Epithelial cell of alveolus of lung (primary cell): ENCODE measurements at places on chromosomes 5 and 9. TPM values are rescaled to one million over a fixed set of nuclear protein-coding genes. Genes with fewer than 3 reads are reported as not detected.

The FAM240B gene
- total RNA-seq, result not detected in 2 replicates

The SHOC1 gene
- not detected in 2 replicates for total RNA-seq

The TRIM7 gene
- total RNA-seq, result 2.5 and 3.8 TPM in 2 replicates

The TAF1L gene
- total RNA-seq, result under 0.01 TPM in 1 of 2 replicates, not detected in the other

The PPIC gene
- total RNA-seq, result 35.5 and 36.8 TPM in 2 replicates

The EDIL3 gene
- total RNA-seq, result 28.3 and 60.1 TPM in 2 replicates

The PCDHB6 gene
- 0.64 TPM in 1 of 2 replicates, not detected in the other for total RNA-seq

The LOX gene
- total RNA-seq, result 123 and 125 TPM in 2 replicates

The PCDHGA5 gene
- total RNA-seq, result 0.13 and 1.3 TPM in 2 replicates

The UNC13B gene
- total RNA-seq, result 8.0 and 10.7 TPM in 2 replicates

The EPB41L4B gene
- total RNA-seq, result 1.7 TPM in 1 of 2 replicates, not detected in the other
